EL (cell line): ENCODE measurements at places on chromosomes 12 and 14.

DNA sequence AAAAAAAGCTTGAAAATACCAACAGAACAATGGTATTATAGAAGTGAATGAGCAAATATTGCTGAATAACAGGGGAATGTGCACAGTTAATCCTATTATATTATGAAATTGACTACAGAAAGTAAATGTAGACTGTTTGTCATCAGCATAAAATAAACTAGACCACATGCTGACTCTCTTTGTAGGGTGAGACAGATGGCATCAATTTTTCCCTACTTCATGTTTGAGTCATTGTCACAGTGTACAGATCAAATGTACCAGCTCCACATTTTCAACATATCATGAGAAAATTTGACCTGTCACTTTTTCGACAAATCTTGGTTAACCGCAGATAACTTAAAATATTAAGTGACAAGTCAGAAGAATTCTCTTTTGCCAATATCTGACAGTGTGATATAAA, 421.0 kb downstream of the RPL10L start:
- DNase-seq: no peak

- peak; percentile 57 for DNase-seq
Observed at GRCh38 chr12:70733385-70733784, 96.2 kb upstream of the PTPRB start.

GRCh38 chr14:34003691-34004090, 52.8 kb upstream of the EGLN3 start:
- no peak for DNase-seq

DNA sequence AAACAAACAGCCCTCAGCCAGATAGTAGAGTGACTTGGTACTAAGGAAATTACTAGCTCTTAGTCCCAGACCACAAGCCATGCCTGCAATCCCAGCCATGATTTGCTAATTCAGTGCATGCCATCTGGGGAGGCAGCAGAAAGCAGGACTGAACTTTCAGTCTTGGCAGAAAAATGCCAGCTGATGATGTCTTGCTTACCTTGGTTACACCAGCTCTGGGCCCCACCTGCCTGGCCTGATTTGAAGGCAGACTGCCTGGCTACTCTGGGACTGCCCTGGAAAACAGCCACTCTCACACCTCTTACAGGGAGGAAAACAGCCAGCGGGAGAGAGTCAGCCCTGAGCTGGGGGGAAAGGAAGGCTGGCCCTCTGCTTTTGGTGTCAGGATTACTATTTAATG, 4.6 kb upstream of the UNC119B start:
- DNase-seq: no peak

DNA sequence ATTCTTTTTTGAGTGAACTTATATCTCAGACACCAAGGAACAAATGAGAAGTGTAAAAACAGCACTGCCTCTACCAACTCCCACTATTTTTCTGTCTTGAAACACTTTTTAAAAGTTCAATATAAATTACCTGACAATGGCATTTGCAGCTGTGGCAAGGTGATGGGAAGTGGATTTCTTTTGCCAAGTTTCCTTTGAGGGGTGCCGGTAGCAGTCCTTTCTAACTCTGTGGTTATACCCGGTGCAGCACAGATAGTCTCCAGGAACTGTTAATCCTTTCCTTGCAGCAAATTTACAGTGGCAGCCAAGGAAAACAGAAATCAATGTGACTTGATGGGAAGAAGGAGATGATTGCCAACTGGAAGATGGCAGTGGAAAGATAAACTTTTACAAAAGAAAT, 243.7 kb downstream of the BCAT1 start:
- no peak for DNase-seq

- peak; percentile 33 for DNase-seq
Observed at GRCh38 chr12:32302218-32303173, 96.9 kb upstream of the FGD4 start.

- no peak for DNase-seq
Observed at GRCh38 chr14:90373887-90374286, 22.9 kb upstream of the CALM1 start.

DNA sequence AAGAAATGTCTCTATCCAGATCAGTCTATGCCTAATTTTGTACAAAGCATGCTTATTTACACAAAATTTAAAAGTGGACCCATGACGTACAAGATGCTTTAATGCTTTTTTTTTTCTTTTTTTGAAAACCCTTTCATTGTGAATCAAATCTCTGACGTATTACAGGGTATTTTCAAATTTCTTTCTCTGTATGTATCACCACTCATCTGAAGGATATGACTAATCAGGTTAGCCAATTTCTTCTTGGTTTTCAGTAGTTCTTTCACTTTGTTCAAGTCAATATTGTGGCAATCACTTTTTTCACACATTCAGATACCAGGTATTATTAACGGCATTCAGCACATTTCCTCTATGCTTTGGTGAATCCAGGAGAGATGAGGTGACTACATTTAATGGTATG, 685.3 kb downstream of the TRHDE start:
- no peak for DNase-seq

DNA sequence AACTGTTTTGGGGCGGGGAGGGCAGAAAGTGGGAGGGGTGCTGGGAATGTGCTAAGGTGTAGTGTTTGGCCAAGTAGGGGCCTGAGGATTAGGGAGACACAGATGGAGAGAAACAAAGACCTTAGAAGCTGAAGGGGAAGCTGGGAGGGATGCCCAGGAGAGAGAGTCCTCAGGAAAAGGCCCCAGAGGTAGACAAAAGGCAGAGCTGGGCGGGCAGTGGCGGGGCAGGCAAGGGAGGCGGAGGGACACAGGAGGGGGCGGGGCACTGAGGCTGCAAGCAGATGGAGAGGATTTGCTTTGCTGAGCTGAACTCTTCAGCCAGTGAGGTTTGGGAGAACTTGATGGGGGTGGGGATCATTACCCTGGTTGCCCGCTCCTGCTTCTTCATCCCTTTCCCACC, 2.8 kb downstream of the PTMS start:
- DNase-seq: peak; percentile 31

DNA sequence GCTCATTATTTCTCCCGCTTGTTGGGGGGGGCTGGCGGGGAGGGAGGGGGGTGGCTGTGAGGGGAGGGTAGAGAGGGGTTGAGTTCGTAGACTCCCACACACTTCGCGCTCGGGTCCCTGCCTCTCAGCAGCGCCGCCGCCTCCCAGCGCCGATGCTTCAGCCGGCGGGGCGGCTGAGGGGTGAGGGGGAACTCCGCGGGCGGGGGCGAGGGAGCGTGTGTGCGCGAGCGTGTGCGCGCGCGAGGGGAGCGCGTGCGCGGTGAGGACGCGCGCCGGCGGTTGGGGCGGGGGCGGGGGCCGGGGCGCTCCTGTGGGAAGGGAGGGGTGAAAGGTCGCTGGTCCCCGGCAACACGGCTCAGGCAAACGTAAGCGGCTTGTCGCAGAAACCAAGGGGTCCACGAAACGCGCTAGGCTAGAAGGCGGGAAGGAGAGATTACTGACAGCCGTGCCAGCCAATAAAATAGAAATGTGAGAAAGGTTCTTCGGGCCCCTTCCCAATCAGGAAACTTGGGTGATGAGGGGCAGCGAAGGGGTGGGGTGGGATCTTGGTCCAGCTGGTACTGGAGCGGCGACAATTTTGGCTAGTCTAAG, 343 bp upstream of the NOVA1 start:
- DNase-seq: no peak

- peak; percentile 99 for DNase-seq
Observed at GRCh38 chr14:58731465-58732293, 93.9 kb downstream of the DACT1 start.

DNA sequence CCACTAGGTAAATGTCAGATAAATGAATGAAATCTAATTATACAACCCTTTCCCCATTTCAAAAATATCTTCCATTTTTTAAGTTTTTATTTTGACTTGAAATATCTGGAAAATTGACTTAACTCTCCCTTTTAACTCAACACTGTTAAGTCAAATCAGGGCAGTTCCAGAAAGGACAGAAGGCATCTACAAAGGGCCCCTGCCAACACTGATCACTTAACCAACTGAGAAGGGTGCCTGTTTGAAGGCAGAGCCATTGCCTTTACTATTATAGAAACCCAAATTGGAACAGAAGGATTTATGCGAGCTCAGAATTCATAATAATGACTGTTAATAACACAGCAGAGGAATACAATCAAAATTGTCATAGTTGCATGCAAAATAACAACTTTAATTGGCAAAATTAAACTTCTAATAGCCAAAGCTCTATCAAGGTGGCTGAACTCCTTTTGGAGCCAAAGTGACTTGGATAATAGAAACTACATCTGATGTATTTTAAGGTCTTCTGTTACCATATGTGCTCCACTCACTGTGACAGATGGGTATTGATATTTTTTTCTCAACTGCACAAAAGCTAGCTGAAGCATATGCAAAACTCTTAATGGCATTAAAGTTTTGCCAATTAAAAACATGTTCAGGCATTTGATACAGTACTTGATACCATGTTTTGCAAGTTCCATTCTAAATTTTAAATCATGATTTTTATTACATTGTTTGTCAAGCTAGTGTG, 383.8 kb downstream of the NOVA1 start:
- no peak for DNase-seq

- peak; percentile 97 for DNase-seq
Observed at GRCh38 chr14:68544081-68544892, 248.6 kb downstream of the ZFP36L1 start.

DNA sequence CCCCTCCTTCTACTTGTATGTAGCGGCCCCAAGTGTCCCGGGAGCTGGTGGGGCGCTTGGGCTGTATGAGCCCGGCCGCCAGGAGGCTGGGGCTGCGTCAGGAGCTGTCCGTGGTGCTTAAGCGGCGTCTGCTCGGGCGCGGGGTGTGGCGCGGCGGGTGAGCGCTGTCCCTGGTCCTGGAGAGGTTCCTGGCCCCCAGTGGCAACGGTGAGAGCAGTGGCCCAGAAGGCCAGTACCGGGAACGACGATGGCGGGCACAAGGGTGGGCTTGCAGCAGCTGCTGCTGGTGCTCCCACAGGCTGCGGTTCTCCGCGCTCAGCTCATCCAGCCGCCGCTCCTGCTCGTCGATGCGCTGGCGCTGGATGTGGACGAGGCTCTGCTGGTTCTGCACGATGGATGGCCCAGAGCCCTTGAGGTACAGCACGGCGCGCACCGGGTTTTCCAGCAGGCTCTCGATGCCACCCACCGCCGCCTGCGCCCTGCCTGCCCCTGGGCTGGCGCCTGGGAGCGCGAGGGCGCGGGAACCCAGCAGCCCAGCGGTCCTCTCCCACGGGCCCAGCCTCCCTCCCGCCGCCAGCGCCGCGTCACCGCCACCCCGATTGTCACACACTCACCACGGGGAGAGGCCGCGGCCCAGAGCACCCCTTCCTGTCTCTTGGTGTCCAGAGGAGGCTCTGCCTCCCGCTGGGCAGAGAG, 41.9 kb upstream of the FKBP4 start:
- DNase-seq: peak; percentile 61

GRCh38 chr12:99170037-99170436, 477.5 kb upstream of the GARIN6 start:
- no peak for DNase-seq

DNA sequence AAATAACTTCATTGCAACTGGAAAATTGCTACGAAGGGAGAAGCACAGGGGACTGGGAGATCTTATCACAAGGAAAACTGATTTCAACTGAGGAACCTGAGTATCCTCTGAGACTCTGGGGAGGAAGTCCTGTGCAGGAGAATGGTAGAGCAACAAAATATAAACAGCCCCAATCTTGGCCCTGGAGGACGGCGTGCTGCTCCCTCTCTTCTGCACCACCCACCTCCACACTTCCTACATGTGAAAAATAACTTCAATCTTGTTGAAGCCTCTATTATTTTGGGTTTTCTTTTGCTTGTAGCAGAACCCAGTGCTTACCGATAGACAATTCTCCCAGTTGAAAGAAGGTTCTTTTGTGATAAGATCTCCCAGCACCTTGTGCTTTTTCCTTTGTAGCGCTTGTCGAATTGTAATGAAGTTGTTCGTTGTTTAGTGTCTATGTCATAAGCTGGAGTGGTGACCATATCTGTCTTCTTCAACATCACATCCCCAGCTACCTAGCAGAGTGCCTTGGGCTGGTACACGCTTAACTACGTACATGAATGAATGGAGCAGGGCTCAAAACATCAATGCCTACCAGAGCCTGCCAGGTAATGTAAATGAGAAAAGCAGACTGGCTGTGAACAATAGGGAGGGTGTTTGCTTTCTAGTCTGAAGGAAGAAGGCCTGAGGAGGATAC, 2.8 kb upstream of the CD4 start:
- DNase-seq: no peak

GRCh38 chr12:115859231-115859630, 418.3 kb downstream of the MED13L start:
- DNase-seq: no peak

DNA sequence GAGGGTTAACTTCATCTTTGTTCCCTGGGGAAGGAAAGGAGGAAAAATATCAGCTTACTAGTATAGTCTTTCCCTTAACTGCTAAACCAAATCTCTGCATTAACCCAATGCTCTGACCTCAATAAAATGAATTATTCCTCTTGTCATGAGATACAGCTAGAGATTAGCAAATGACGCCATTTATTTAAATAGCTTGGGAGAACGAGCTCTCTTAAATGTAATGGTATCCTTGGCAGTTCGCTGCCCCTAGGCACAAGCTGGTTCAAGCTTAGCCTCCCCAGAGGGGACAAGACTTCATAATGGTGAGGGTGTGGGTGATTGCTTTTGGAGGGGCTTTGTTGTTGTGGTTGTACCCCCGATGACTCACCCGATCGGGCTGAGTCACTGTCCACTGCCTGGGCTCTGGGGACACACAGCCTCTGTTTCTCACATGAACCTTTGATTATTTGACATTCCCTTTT, 19.6 kb downstream of the FNTB start:
- DNase-seq: peak; percentile 35

- DNase-seq: peak; percentile 91
Observed at GRCh38 chr14:103144085-103144484, 20.8 kb downstream of the TNFAIP2 start.

GRCh38 chr12:91889059-91889458, 256.6 kb downstream of the BTG1 start:
- no peak for DNase-seq

- no peak for DNase-seq
Observed at GRCh38 chr14:103544388-103545218, 15.6 kb downstream of the TRMT61A start.

DNA sequence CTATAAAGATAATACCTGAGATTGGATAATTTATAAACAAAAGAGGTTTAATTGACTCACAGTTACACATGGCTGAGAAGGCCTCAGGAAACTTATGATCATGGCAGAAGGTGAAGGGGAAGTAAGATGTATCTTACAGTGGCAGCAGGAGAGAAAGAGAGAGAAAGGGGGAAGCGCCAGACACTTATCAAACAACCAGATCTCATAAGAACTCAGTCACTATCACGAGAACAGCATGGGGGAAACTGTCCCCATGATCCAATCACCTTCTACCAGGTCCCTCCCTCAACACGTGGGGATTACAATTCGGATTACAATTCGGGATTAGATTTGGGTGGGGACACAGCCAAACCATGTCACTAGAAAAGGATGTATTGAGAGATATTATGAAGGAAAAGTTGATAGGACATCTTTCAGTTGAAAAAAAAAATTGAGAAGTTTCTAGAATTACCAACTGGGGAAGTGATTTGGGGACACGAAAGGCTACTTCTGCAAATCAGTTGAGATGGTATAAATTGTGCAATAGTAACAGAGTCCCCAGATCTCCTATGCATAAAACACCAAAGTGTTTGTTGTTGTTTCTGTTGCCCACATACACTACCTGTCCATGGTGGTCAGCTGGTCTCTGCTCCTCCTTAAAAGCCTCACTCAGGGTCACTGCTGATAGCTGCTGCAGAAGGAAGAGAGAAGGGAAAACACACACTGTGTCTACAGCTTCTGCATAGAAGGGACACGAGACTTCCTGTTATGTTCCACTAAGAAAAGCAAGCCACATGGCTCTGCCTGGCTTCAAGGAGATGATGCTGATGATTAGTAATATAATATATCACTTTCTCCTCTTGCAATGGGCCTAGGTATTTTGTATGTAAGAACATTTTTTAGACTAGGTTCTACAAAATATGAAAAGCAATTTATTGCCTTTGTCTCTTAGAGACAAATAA, 465.5 kb downstream of the PDZRN4 start:
- DNase-seq: no peak
